ENCODE measurements at places on chromosomes 2 and 18.

DNA sequence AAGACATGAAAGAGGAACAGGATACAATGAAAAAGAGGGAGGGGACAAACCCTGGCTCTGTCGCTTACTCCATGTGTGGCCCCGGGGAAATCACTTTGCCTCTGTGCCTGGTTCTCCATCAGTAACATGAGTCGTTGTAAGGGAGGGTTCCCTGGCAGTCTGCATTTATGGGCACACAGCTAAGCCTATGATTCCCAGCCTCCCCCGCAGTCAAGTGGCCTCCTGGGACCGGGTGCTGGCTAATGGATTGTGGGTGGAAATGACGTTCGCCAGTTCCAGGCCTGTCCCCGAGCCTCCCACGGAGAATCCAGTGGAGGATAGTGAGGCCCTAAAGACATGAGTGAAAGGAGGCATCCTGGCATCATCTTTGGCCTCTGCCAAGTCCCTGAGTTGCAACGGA, 42.7 kb downstream of the SFXN5 start:
- DNase-seq, result no peak

GRCh38 chr2:65991381-65992197, 443.3 kb upstream of the MEIS1 start:
- DNase-seq, result no peak

- DNase-seq, result no peak
Measured at GRCh38 chr18:56333839-56334238, 304.6 kb downstream of the TXNL1 start.

GRCh38 chr2:96885432-96886347, 15.8 kb upstream of the SEMA4C start:
- DNase-seq, result no peak

DNA sequence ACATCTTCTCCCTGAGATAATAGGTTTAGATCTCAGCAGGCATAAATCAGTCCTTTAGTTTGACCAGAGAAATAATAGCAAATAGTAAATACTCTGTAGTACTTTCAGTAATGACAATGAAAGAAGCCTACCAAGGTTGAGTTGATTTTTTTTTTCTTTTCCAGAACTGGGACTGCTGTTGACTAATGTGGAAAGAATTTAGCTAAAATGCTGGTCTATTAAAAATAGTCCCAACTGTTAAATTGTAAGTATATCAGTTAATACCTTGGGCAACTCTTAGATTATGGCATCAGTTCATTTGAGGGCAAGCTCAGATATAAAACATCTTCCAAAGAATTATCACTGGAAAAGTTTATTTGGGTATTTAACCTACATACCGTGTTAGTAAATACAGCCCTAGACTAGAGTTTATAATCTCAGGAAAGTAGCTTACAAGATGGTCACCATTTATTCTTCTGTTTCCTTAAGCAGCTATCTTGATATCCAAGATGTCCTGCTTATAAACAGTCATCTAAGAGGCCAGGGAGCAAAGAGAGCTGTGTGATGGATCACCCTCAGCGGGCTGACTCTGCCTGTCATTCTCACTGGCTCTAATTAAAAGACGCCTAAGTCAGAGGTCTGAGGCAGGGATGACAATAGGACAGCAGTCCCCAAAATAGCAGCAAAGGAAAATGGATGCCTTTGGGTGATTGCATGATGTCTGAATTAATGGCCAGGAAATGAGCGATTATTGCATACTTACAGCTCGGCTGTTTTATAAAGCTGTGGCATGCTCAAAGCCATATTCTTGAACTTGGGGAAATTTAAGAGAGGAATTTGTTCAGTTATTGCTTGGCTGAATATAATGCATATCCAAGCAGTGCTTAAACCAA, 121.3 kb downstream of the MTX2 start:
- no peak for DNase-seq

- DNase-seq, result no peak
Measured at GRCh38 chr2:200655918-200656580, 70.2 kb downstream of the AOX1 start.

GRCh38 chr2:134319596-134320254, 65.9 kb downstream of the MGAT5 start:
- no peak for DNase-seq

All from activated gamma-delta T cell (primary cell).